Activated T-cell treated with anti-CD3 and anti-CD28 coated beads, Interleukin-2, amount 50 U/mL, for 48 hours (primary cell): ENCODE measurements at places on chromosomes 5 and 9.

DNA sequence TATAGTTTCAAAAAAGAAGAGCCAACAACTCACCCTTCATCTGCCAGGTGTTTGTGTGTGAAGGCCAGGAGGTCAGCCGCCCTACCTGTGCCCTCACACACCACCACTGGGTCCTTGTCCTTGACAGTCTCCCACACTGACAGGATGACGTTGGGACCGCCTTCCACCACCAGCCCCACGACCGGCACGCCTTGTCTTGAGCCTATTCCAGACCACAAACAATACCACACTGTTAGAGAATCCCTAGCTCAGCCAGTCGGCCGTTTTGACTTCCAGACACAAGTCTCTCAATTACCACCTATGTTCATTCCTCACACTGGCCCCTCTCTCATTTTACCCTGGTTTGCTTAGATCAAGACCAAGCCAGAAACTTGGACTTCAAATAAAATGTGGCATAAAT lies 66.1 kb downstream of the TRPM6 start:
- DNase-seq = no peak

- DNase-seq = no peak
Observed at GRCh38 chr5:133499895-133500294, 112.4 kb downstream of the FSTL4 start.

DNA sequence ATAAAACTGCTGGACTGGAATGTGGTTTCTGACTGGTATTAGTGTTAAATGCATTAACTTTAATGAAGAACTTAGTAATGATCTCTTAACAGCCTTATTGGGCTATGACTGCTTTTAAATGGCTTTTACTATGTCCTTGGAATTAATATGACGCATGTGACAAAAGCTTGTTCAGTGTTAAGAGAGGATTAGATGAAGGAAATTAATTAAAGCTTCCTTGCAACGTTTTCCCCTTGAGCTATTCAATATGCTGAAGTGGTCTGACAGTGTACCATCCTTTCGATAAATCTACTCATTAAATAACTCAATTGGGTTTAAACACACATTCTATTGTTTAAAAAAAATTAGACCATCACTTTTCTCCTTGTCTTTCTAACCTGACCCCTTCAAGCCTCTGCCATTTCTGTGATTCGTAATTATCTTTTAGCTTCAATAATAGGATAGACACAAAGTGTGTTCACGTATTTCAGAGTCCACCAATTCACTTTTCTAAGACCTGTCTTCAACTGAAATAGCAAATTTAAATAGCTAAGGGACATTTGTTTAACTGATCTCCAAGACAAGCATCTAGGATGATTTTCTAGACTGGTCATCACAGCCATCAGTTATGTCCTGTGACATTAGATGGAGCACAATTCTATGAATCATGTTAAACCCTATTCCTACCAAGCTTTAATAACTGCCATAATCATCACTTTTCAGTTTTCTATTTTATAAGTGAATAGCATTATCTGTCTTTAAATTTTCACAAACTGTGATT lies 1258.0 kb upstream of the CDH9 start:
- no peak for DNase-seq

GRCh38 chr9:37056046-37056920 lies 22.2 kb upstream of the PAX5 start:
- DNase-seq = no peak

DNA sequence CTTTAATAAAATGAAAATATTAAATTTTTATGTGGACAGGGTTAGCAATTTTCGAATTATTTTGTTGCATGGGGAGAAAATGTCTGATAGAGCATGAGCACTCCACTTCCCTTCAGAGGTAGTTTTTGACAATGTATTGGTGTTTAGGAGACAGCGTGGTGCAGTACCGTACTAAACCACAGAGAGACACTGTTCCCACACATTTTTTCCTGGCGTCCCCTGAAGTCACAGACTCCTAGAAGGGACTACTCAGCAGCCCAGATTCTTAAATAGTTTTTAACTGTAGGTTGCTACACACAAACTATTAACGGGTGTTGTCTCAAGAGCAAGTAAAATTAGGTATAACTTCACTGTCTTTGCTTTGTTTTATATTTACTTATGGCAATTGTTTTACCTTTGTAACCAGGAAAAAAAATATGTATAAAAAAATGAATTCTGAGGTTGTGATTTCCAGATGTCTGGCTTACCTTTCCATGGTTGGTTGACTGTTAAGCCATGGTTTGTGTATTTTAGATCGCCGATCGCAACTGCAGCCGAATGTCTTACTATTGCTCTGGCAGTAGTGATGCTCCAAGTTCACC lies 171.2 kb downstream of the DOCK8 start:
- DNase-seq = peak; percentile 25

DNA sequence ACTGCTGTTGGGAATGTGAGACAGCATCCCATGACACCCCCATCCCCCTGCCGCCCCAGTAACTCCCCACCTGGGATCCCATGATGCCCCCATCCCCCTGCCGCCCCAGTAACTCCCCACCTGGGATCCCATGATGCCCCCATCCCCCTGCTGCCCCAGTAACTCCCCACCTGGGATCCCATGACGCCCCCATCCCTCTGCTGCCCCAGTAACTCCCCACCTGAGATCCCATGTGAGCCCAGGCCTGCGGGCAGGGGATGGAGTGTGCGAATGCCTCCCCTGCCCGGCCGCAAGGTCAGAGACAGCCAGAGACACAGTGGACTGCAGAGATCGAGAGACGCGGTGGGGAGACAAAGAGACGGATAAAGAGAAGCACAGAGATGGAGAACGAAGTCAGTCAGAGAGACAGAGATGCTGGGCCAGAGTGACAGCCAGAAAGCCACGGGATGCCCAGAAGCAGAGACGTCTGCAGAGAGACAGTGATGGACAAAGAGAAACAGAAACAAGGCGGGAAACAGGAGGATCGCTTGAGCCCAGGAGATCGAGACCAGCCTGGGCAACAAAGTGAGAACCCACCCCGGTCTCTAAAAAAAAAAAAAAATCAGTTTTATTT lies 992 bp downstream of the SH2D3C start:
- no peak for DNase-seq

- DNase-seq = no peak
Observed at GRCh38 chr9:4196376-4196775, 103.5 kb downstream of the GLIS3 start.

DNA sequence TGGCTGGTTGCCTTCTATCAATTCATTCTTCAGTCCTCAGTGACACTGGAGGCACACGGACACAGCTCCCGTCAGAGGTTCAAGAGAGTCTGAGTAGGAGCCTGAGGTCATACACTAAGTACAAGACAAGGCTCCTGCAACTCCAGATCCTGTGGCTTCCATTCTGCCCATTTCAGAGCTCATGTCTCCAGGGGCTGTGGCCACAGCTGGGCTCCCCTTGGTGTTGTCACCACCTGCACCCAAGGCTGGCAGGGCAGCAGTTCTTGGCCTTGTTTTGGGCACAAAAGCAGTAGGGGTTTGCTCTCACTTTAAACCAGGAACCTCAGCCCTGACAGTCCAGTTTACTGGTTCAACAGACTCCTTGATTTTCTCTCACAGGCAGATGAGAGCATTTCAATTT lies 189.6 kb downstream of the ICE1 start:
- no peak for DNase-seq

GRCh38 chr9:69519470-69520240 lies 152.5 kb downstream of the APBA1 start:
- no peak for DNase-seq

DNA sequence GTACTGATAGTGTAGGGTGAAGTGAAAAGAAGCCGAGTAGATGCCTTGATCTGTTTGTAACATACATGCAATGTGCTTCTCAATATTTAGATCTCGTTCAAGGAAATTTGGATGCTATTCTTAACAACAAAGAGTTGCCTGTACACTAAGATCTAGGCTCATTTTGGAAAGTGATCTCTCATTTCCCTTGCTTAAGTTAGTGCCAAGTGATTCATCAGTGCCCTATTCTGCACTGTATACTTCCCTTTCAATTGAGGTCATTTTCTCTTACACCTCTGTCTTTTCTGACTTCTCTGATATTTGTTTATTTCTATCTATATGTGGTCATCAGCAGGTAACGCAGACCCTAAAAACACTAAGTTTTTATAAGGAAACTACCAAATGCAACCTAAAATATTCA lies 528.6 kb upstream of the PTPRD start:
- DNase-seq = no peak

GRCh38 chr9:134525841-134526583 lies 115.6 kb upstream of the COL5A1 start:
- no peak for DNase-seq

DNA sequence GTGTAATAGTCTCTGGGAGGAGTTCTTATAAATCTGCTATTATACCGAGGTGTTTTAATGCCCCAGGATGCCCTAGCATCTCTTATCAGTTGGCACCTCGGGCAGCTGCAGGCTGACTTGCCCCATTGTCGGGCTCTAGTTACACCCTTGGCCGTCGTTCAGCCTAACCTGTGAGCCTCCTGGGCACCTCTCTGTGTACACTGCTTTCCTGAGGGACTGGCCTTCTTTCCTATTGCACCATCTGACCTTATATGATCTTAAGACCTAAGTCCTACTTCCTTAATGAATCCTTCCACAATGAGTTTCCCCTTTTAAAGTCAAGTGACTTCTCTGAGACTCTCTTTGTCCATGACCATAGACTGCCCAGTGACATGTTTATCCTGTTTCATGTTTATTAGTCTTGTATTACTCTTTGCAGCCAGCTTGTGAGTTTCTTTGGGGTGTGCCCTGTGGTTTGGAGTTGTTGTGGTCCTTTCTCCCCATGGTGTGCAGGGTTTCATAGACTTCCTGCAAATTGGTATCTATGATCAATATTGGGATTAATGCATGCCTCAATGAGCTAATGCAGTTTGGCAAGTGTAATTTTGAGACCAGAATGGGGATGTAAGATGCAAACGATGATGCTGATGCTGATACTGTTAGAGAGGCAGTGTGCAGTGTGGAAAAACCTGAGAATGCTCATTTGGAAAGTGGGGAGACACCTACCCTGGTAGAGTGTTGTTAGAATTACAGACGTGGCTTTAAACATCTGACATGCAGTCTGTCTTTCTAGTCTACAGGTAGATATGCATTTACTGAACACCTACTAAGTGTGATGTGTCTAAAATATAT lies 4.9 kb downstream of the DAPK1 start:
- DNase-seq = no peak

DNA sequence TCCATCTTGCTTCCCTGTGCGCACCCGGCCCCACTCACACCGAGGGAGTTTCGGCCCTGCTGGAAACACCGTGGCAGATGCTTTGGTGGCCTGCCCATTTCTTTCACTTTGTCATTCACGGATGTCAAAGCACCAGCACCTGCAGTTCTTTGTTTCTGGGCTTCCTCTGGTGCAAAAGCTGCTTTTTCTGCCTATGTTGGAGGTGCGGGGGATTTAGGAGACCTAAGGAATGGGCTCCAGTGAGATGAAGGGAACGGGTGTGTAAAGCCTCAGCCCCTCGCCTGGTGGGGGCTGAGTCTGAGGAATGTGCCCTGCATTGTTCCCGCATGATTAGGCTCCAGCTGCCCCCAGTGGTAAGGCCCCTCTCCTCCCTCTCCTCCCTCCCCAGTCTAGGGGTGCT lies 62.3 kb downstream of the THBS4 start:
- DNase-seq = no peak

- no peak for DNase-seq
Observed at GRCh38 chr5:150397782-150398721, 14.7 kb downstream of the CD74 start.

DNA sequence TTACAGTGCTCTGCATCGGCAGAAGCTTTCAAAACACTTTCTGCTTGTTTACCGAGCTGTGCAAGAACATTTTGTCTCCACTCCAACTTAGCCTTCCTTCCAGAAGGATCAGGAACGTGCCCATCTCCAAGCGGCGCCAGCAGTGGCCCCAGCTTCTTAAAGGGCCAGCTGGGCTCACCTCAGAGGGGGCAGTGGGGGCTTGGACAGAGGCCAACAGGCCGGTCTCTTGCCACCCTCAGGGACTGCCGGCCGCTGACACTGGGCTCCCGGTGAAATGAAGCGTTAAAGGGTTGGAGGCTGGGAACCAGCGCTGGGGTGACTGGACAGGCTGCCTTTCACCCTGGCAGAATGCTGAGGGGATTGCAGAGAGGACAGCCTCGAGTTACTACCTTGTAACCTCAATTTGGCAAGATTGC lies 67.0 kb upstream of the RNU6ATAC start:
- no peak for DNase-seq

DNA sequence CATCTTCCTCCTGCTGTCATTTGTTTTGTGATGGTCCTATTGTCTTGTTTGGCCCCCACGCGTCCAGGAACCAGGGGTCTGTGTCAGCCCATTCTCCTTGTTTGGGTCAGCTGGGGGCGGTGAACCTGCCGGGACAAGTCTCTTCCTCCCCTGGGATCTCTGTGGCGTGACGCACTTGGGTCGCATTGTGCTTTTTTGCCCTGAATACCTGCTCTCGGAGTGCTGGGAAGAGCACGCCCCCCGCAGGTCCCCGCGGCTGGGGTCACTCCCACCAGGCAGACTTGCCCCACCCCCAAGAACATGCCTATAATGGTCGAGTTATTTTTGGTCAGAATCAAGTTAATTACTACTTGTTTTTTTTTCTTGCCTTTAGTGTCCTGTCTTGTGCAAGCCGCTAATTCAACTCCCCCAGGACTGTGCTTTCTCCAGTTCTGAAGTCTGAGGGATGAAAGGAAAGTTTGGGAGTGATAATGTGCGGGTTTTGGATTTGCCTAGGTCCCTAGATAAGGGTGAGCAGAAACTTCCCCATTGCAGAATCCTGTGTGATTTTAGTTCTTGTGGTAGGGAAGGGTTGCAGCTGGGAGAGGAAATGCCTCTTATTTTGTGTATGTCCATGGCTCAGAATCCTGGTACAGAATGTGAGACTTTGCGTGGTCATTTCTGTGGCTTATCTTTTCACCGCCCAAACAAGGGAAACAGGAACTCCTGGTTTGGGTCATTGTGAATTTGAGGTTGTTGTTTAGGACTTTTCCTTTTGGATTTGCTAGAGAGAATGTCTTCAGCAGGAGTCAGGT lies 789 bp downstream of the ACER2 start:
- no peak for DNase-seq

GRCh38 chr5:125699860-125700259 lies 723.3 kb upstream of the GRAMD2B start:
- DNase-seq = no peak

- DNase-seq = peak; percentile 32
Observed at GRCh38 chr5:154191467-154192261, 1.1 kb downstream of the GALNT10 start.
